ENCODE measurements at places on chromosomes 2 and 18. TPM values are rescaled to one million over a fixed set of nuclear protein-coding genes. Genes with fewer than 3 reads are reported as not detected.

ABCG8 gene
- not detected for total RNA-seq

CLEC4F gene
- total RNA-seq: not detected

DNA sequence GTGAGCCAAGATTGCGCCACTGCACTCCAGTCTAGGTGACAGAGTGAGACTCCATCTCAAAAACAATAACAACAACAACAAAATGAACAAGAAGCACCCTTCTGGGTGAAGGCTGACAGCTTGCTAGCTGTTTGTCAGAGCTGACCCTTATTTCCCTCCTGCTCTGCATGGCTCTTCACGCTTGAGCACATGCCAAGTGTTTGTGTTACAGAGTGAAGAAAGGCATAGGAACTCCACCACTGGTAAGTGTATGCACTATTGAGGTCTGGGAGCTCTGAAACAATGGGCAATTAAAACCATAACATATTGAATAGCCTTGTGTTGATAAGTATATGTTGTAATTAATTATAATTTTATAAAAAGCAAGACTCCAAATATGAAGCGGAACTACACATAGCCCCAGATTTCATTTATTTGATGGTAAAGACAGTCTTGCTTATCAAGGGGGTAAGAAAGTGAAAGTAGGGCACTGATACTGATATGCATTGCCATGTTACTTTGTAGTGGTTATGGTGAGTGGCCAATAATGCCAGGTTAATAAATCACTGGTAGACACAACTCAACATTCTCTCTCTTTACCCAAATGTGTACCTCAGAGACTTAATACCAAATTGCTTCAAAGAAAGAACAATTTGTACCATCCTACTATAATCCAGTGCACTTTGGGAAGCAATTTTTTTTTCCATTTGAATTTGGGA is 163.4 kb downstream of the VWC2L start:
- DNase-seq: no peak

GRCh38 chr2:233428008-233428407 is 73.7 kb downstream of the DGKD start:
- no peak for DNase-seq

OTOS gene
- total RNA-seq: not detected

KIF1A gene
- total RNA-seq: 4.1 TPM

GRCh38 chr2:116724550-116724949 is 1089.9 kb upstream of the DDX18 start:
- no peak for DNase-seq

DNA sequence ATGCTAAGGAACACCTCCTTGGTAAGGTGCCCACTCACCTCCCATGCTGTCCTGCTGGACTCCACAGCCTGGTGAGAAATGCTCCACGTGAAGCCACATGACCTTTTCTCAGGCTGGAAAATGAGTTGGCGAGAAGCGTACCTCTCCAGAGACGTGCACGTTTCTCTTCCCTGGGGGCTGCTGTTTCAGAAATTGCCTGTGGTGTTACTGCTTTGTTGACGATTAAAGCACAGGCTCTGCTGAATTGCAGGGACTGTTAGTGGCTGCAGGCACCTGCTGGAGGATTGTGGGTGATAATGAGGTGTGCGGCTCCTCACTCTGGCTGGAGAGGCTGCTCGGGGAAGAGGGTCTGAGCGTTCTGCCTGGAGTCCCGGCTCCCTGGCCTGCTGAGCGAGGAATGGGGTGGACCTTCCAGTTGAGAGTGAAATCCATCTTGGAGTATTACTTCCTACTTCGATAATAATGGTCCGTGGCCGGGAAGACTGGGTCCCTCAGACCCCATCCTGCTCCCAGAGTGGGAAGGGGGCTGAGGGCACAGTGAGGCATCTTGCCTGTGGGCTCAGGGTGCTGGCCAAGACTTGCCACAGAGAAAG is 199.3 kb upstream of the HDAC4 start:
- no peak for DNase-seq

GRCh38 chr2:127014630-127015029 is 92.3 kb downstream of the BIN1 start:
- peak; percentile 53 for DNase-seq

DNA sequence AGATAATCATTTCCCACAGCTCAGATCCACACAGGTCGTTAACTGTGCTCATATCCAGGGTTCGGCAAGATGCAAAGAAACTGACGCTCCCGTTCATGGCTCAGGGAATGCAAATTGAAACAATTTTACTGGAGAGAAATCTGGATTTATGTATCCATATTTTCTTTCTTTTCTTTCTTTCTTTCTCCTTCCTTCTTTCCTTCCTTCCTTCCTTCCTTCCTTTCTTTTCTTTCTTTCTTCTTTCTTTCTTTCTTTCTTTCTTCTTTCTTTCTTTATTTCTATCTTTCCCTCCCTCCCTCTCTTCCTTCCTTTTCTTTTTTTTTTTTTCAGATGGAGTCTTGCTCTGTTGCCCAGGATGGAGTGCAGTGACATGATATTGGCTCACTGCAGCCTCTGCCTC is 20.0 kb upstream of the POMC start:
- DNase-seq: no peak

GRCh38 chr2:143907801-143908200 is 612.1 kb downstream of the ZEB2 start:
- no peak for DNase-seq

- no peak for DNase-seq
These were observed 281.5 kb downstream of the EN1 start for GRCh38 chr2:118565786-118566540.

GRCh38 chr2:98727369-98728087 is 3.4 kb downstream of the MGAT4A start:
- no peak for DNase-seq

TNFRSF11A gene
- total RNA-seq: 3.4 TPM

DNA sequence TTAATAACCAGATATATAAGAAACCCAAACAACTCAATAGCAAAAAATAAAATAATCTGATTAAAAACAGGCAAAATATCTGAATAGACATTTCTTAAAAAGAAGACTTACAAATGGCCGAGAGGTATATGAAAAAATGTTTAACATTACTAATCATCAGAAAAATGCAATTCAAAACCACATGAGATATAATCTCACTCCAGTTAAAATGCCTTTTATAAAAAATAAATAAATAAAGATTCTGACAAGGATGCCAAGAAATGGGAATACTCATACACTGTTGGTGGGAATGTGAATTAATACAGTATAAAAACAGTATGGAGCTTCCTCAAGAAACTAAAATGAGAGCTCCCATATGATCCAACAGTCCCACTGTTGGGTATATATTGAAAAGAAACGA is 33.9 kb upstream of the BMP10 start:
- DNase-seq: peak; percentile 28

SLC9A2 gene
- 1.2 TPM for total RNA-seq

GRCh38 chr2:234864506-234864905 is 87.3 kb upstream of the SH3BP4 start:
- no peak for DNase-seq

ZFP36L2 gene
- total RNA-seq: 1.4 TPM

GRCh38 chr2:110837446-110838409 is 105.4 kb downstream of the ACOXL start:
- no peak for DNase-seq

TFPI gene
- 166 TPM for total RNA-seq

NAB1 gene
- 45.5 TPM for total RNA-seq

DNA sequence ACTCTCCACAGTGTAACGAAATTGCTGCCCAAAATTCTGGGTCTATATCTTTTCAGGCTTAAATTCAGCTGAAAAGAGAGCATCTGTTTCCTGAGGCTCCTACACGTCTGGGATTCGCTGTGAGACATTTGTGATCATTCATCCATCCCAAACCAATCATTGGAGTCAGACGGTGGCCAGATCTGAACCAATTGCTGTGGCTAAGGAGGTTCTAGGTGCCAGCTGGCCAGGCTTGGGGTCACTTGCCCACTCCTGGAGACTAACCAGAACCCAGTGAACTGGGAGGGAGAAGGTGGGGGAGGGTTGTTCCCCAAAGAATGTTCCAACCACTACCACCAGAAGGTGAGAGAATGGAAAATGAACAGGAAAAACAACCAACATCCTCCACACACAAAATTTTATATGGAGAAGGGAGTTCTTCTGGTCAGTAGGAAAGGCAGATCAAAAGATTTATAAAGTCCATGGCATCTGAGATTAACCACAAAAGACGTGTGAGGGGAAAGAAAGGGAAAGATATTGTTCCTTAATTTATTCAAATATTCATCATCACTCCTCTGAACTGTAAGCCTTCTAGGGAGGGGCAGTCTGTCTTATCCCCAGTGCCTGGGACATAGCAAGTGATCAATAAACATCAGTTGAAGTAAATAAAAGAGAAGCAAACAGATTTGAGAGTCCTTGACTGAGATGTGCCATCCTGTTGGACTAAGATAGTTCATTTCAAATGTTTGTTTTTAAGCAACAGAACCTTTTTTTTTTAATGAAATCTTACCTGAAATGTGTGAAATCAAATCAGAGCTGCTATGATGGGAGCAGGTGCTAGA is 3.0 kb upstream of the RTKN start:
- DNase-seq: no peak

- no peak for DNase-seq
These were observed 567.5 kb downstream of the SLC4A3 start for GRCh38 chr2:220194630-220195584.

DNA sequence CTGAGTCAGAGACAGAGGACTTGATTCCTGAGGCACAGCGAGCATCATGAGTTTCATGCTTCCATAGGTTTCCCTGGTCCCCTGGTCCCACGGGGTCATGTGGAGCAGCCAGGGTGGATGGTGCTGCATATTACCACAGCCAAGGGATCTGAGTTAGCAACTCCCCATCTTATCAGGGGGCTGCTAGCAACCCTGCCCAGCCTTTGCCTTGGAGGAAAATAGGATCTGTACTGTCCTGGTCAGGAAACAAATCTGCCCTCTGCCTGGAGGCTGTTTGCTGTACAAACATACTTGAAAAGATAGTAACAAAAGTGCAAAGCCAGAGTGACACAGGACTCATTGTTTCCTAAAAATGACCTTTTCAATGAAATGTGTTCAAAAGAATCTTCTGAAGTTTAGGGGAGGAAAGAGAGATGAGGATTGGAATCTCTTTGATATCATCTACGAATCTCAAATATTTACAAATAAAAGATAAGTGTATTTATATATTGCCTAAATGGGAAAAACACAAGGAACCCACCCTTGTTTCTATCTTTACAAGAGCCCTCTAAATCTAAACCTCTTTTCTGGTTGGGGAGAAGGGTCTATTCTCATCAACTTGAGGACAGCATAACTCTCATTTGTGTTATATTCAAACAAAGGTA is 194.8 kb downstream of the CD226 start:
- DNase-seq: no peak

DUSP19 gene
- total RNA-seq: 2.5 TPM

DNA sequence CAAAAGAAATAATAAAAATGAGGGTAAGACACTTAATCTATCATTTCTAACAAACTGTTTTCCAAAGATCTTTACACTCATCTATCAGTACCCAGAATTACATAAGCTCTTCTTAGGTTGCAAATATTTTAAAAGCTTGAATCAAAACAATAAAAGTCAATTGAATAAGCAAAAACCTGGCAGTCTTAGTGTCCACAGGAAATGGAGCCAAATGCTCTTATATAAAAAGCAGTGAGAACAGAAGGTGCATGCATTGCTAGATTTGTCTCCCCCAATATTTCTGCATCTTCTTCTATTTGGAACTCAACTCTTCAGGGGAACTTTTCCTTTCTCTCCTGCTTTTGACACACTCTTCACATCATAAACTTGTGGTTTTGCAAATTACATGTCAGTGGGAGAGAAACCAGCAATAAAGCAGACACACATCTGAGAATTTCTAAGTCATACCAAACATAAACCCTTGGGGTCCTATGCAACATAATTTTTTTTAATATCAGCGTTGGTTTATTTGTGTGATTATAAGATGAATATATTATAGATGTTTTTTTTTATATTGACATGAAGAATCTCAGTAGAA is 343.9 kb upstream of the ACVR2A start:
- no peak for DNase-seq

- no peak for DNase-seq
These were observed 83.8 kb downstream of the AGAP1 start for GRCh38 chr2:235577404-235578330.

DNA sequence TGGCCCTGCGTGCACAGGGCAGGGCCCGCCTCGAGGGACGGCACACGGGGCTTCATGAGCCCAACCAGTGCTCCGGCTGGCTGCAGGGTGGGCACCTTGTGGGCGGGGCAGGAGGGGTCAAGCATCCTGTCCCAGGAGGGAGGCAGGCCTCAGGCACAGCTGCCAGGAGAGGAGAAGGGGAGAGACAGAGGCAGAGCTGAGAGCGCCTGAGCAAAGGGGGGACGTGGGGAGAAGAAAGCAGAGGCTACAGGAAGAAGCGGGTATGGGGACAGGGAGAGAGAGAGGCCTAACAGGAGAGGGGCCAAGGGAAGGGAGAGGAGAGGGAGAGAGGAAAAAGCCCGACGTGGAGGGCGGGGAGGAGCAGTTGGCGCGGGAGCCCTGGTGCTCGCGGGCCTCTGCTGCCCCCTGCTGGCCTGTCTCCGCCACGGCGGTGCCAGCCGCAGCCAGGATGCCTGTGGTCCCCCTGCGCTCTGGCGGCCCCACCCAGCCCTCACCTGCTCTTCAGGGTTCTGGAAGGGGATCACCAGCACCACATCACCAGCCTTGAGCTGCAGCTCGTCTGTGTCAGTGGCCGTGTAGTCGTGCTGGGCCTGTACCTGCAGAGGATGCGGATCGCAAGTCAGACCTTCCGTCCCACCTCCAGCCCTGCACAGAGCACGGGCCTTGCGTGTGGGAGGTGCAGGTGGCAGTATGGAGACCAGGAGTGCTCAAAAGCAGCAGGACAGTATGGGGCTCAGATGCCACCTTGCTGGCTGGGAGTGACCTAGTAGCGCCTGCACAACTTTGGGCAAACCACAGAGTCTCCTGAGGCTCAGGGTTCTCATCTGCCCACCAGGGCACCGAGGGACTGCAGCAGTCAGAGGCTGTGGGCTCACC is 56.8 kb downstream of the BIN1 start:
- peak; percentile 25 for DNase-seq

DNA sequence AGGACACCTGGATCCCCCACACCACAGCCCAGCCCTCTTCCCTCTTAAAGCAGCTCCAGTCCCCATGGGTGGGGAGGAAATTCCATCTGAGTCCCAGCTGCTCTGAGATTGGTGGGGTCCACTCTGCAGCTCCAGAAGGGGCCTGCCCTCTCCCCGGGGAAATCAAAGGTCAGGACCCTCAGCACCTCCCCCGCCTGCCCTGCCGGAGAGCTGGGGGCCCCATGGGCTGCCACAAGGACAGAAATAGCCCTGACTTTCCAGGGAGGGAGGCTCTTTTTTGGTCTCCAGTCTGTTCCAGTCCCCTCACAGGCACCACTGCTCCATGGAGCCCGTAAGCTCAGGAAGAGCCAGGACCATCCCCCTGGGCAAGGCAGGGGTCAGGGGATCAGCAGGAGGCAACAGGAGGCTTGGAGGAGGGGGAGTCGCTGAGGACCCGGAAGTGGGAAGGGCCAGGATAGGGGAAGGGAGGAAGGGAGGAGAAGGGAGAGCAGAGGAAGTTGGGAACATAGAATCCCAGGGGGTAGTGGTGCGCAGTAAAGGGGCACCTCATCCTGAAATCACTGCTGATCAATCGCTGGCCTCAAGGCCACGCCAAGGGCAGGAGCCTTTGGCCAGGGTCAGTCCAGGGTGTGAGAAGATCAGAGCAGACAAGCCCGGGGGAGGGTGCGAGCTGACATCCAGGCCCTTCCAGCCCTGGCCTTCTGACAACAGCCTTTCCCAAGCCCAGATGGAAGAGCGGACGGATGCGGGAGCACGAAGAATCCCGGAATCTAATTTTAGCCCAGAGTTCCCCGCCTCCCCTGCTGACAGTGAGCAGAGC is 7.6 kb downstream of the ADRA2B start:
- no peak for DNase-seq

GPR155 gene
- total RNA-seq: 2.4 TPM

GRCh38 chr2:105712981-105713596 is 31.6 kb upstream of the NCK2 start:
- DNase-seq: peak; percentile 31

- no peak for DNase-seq
These were observed 316.8 kb downstream of the PIK3C3 start for GRCh38 chr18:42271647-42272414.

C2orf74 gene
- 51.5 TPM for total RNA-seq
